Muscle of arm (tissue), 14 donors: ENCODE measurements at places on chromosomes 3 and 15.

GRCh38 chr3:185152410-185153170 lies at the start of gene C3orf70:
Gene C3orf70, minus strand, starts transcription at chr3:185153060. Its CDS starts 237 bp downstream, at chr3:185152823.
- peak; percentile 75 for DNase-seq

DNA sequence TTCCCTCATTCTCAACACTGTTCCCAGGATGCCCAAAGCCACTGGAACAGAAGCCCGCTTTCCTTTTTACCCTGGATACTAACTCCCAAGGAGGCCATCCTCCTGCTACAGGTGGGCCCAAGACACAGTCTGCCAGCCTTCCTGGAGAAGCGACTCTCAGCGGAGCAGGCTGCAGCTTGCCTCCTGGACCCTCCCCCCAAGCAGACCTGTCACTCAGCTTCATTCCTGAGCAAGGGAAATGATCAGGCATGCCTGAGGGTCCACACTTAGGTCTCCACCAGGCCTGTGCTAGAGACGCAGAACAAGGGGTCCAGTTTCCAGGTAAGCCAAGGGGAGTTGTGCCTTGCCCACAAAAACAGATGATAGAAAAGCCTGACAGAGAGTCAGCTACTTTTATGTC lies 62.8 kb downstream of the SLCO2A1 start:
- no peak for DNase-seq

DNA sequence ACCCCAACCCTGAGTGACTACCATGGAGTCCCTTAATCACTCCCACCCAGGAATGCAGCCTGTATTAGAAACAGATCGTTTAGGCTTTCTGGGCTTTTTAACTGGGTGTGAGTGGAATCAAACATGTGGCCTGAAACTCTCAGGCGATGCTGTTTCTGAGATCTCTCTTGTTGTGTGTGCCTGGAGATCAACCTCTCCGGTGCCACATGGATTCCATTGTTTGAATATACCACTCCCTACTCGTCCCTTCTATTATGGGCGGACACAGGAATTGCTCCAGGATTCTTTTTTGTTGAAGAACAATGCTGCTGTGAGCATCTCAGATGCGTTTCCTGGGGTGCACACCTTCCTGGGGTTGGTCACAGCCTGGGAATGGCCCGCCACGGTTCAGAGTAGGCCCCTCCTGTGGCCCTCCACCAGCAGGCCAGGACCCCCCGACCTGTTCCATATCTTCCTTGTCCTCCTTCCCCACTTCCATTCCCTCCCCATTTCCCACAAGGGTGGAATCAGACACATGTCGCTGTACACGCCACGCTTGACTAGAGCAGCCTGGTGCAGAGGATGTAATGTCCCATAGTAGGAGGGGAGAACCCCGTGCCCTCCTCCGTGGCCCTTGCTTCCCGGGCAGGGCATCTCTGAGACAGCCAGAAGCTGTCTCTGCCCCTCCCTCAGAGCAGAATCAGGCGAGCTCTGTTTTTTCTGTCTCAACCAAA lies 36.4 kb upstream of the PRR23E start:
- no peak for DNase-seq

- DNase-seq: no peak
These were observed 647.6 kb upstream of the TGFBR2 start for GRCh38 chr3:29958816-29959215.

DNA sequence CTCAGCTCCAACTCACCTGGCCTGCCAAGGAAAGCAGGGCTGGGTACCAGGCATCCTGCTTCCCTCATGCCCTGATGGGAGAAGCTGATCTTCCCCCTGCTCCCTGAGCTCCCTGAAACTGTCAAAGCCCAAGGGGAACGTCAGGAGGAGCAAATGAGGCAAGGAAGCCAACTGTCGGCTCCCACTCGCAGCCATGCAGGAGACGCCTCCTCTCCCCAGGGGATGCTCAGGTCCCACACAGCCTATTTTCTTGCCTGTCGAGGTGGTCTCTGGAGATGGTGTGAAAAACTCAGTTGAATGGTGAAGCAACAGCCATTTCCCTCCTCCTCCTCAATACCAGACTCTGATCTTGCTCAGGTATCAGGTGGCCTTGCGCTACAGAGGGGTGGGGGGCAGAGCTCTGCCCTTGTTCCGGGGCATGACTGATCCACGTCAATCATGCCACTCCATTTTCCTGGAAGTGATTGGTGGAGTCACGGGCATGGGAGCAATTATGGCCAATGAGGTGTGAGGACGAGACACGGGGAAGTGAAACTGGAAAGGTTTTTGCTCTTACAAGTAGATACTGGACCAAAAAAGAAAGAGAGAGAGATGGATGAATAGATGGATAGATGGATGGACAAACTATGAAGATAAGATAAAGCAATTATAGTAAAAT lies 58.2 kb downstream of the SLC6A1 start:
- no peak for DNase-seq

- no peak for DNase-seq
These were observed 292.5 kb downstream of the CHST2 start for GRCh38 chr3:143412084-143412483.

GRCh38 chr3:56775838-56776555 lies 25.8 kb downstream of the ARHGEF3 start:
- no peak for DNase-seq

DNA sequence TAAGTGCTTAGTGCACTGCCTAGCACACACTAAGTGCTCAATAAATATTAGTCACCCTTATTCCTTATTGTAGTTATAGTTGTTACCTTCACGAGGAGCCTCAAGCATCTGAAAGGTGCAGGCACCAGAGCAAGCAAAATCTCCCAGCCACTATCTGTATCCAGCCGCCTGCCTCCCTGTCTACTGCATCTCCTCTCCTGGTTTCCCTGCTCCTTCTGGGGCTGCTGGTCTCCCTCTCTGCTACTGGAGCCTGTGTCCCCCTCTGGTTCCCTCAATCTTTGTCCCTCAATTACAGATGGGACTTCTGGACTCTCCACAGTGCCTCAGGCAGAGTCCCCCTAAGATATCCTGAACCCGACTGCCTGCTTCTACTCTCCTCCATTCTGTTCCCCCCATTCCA lies 18.8 kb downstream of the MYL3 start:
- DNase-seq: no peak

DNA sequence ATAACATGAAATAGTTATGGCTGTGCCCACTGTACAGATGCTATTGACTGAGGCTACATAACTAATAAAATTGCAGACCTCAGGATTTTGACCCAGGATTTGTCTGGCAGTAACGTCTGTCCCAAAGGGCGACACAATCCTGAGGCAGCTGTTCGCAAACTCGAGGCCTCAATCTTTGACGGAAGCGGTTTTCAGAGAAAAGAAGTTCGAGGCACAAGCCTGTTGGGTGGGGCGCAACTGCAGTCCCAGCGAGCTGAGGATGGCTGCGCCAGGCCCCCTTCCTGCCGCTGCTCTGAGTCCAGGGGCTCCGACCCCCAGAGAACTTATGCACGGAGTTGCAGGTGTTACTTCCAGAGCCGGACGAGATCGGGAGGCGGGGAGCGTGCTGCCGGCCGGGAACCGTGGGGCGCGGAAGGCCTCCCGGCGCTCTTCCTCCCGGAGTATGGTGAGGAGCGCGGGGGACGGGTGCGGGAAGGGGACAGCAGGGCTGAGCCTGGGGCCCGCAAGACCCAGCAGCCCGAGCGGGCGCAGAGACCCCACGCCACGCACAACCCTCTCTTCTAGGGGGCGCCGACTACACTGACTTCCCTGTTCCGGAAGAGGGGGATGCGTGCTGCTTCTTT lies at the start of gene PARP15:
TSS of gene PARP15 (plus strand) at position 242 of the 623 bp plus-strand sequence. CDS start at position 260, 18 bp downstream.
- DNase-seq: no peak

GRCh38 chr15:79023918-79024317 lies 66.7 kb downstream of the RASGRF1 start:
- no peak for DNase-seq

DNA sequence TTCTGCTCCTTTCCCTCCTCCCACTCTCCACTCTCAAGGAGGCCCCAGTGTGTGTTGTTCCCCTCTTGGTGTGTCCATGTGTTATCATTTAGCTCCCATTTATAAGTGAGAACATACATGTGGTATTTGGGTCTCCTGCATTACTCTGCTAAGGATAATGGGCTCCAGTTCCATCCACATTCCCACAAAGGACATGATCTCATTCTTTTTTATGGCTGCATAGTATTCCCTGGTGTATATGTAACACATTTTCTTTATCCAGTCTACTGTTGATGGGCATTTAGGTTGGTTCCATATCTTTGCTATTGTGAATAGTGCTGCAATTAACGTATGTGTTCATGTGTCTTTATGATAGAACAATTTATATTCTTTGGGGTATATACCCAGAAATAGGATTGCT lies 144.0 kb upstream of the MEF2A start:
- DNase-seq: no peak

GRCh38 chr3:57227930-57228751 lies 612 bp downstream of the APPL1 start:
- peak; percentile 77 for DNase-seq

DNA sequence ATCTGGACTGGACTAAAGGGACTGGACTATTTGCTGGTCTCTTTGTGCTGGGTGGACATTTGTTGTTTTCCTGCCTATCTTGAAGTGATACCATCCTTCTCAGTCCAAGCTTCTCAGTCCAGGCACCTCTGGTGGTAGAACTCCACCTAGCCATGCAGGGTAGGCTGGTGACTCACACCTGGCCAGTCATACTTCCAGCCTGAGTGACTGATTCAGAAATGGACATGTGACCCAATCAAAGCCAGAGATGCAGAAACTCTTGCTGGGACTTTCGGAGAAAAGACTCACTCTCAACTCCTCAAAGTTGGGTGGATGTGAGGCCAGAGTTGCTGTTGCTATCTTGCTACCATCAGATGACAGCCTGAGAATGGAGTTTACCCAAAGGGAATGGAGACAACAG lies 5.6 kb upstream of the ASB14 start:
- no peak for DNase-seq

DNA sequence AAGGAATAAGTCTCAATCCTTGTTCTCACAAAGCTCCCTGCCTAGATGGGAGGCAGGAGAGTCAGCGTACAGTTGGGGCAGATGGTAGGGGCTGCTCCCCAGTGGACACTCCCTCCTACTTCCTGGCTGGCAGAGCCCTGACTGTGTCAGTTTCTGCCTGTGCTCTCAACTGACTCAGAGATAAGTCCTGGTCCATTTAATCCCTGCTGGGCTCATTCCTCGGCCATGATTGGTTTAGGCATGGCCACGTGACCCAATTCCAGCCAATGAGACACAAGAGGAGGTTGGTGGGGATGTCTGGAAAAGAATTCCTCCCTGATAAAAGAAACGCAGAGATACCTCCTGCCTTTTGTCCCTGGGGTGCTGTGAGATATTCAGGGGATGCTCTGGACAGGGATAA lies 118.1 kb upstream of the SLC6A11 start:
- no peak for DNase-seq

DNA sequence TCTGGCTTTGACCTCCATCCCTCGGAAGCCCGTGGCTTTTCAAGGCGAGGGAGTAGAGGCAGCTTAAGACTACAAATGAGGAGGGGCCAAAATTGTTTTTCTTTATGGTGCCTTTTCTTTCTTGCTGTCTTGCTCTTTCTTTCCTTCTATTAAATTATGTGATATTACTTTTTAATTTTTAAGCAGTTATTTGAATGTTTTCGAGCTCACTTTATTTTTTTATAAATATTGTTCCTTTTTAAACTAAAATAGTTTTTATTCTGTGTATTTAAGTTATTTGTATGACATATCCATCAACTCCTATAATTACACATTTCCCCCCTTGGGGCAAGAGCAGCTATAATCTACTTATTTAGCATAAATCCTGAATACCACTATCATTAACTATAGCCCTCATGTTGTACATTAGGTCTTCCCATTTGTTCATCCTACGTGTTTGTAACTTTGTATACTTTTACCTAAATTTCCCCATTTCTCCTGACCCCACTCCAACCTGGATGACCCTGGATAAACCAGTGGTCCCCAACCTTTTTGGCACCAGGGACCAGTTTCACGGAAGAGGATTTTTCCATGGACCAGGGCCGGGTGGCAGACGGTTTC lies 622 bp upstream of the PLSCR1 start:
- no peak for DNase-seq

- no peak for DNase-seq
These were observed 104.2 kb upstream of the SPRED1 start for GRCh38 chr15:38148471-38148870.

GRCh38 chr3:142931222-142931621 lies 32.3 kb downstream of the PAQR9 start:
- DNase-seq: no peak

- no peak for DNase-seq
These were observed 234.1 kb upstream of the TRIM42 start for GRCh38 chr3:140443806-140444205.
